Gastroesophageal sphincter (tissue), 4 donors: ENCODE measurements at places on chromosomes 7 and 10. TPM values are rescaled to one million over a fixed set of nuclear protein-coding genes. Genes with fewer than 3 reads are reported as not detected.

The RASA4B gene
- 6.1 TPM for total RNA-seq

The TNS3 gene
- total RNA-seq = 61.3 TPM

The CPEB3 gene
- 9.0 TPM for total RNA-seq

The IKZF1 gene
- 5.0 TPM for total RNA-seq

The GRID1 gene
- total RNA-seq = 1.2 TPM

The NEBL gene
- total RNA-seq = 2.2 TPM

The TEX36 gene
- total RNA-seq = not detected

The LOXL4 gene
- total RNA-seq = 10.6 TPM

The BCL7B gene
- 104 TPM for total RNA-seq

The SPDYE16 gene
- total RNA-seq = 0.42 TPM
